Activated CD4-positive, alpha-beta T cell treated with anti-CD3 and anti-CD28 coated beads, Interleukin-2, amount 10 ng/mL, durations not matched to agents 7 days and 5 days (primary cell): ENCODE measurements at places on chromosomes 4 and X.

- H3K4me3 ChIP-seq = peak overlapping the region; percentile 61
- no peak overlapping the region for H3K27ac ChIP-seq
- H3K27me3 ChIP-seq = peaks cover 32% of the 10 kb centered on the region
- H3K4me1 ChIP-seq = peaks cover 7% of the 10 kb centered on the region
- no peak for DNase-seq
- H3K36me3 ChIP-seq = no peaks in the 10 kb centered on the region
These were observed 343 bp downstream of the DACH2 start for GRCh38 chrX:86148594-86148993.

DNA sequence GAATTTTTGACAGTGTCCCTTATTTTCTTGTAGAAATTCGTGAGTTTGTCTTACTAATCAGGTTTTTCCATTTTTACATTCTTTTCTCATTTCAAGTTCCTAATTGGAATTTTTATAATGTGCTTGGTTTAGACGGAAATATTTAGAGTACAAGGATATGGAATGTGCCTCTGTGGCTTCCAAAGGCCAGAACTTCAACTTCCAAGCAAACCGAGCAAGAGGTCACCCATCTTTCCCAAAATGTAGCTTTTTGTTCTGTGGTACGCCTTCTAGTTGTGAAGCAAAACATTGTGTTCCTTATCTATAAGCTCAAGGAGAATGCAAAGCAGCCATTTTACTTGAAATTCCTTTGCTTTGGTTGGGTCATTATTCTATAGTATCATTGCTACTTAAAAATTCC, 212.8 kb upstream of the PACRGL start:
- no peaks in the 10 kb centered on the region for H3K36me3 ChIP-seq
- H3K4me3 ChIP-seq = no peak overlapping the region
- no peak for DNase-seq
- no peak overlapping the region for H3K27ac ChIP-seq

- peaks cover 18% of the 10 kb centered on the region for H3K27me3 ChIP-seq
- no peak overlapping the region for H3K4me3 ChIP-seq
- DNase-seq = no peak
- peaks cover 2% of the 10 kb centered on the region for H3K4me1 ChIP-seq
- no peak overlapping the region for H3K27ac ChIP-seq
These were observed 21.5 kb upstream of the H2AZ1 start for GRCh38 chr4:99971453-99972111.

DNA sequence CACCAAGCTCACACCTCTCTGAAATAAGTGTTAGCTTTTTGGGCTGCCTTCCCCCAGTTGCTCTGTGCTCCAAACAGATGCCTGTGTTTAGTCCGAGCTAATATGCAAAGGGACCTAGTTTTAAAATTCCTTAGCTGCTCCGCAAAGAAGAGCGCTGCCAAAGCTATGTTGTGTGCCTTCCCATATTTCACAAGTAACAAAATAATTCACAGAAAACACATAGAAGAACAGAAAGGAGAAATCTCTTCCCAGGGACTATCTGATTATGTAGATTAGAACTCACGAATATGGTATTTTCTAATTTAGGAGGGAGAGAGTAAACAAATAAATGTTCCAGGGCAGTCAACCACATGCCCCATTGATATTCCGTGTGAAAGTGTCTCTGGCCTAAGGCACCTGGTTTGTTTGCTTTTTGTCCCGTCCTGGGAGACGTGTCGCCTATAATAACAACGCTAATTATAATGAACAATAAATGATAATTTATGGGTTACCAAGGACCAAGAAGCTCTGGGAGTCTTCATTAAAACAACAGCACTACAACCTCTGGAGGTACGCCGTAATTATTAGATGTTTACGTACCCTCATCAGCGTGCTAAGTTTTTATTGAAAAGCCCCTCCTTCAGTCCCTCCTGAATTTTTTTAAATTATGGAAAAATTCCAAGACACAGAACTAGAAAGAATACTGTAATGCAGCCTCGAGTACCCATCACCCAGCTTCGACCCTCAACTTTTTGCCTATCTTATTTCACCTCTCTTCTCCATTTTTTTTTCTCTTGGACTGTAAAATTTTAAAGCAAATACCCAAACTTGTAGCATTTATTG, 1.2 kb upstream of the CCNG2 start:
- H3K27me3 ChIP-seq = no peaks in the 10 kb centered on the region
- peaks cover 43% of the 10 kb centered on the region for H3K4me1 ChIP-seq
- no peak for DNase-seq
- H3K27ac ChIP-seq = peak overlapping the region; percentile 95

DNA sequence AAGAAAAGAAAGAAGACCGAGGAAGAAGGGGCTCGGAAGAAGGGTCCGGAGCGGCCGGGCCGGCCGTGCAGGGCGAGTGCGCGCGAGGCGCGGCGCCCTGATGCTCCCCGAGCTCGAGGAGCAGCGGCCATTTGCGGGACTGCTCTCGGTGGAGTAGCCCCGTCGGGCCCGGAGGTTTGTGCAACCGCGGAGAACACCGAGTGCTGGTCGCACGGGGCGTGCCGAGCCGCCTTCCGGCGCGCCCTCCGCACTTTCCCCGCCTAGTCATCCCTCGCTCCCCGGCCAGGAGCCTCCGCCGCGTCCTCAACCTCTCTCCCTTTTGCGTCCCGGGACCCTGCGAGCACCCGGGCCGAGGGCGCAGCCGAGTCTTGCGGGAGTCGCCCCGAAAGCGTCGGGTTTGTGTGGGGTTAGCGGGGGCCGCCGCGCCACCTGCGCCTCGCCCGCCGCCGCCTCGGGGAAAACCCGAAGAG, 127.4 kb downstream of the LAS1L start:
- H3K4me3 ChIP-seq = peak overlapping the region; percentile 30
- H3K27ac ChIP-seq = peak overlapping the region; percentile 64
- peaks cover 2% of the 10 kb centered on the region for H3K4me1 ChIP-seq
- no peak for DNase-seq

- no peaks in the 10 kb centered on the region for H3K36me3 ChIP-seq
- no peaks in the 10 kb centered on the region for H3K27me3 ChIP-seq
- H3K27ac ChIP-seq = no peak overlapping the region
- H3K4me3 ChIP-seq = no peak overlapping the region
- DNase-seq = no peak
These were observed 280.2 kb upstream of the GALNTL6 start for GRCh38 chr4:171532968-171533367.
